ENCODE measurements at places on chromosomes 4 and X.

DNA sequence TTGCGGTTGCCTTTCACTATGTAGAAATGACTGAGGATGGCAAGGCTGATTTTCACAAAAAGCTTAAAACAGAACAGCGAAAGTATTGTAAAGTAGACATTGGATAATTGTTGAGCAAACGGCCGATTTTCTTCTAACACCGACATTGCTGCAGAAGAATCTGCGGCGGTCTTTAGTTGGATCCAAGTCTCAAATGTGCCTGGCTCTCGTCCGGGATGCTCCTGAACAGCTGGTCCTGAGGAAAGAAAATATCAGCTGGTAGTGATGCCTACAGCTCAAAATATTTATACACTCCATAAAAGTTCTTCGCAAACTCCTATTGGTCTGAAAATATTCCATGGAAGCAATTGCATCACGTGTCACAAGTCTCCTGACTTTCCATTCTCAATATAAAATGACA is at the start of gene ASB5:
TSS of gene ASB5 (minus strand) at position 260 of the 400 bp plus-strand sequence. CDS start at position 146, 114 bp downstream.
- DNase-seq = no peak

- no peak for DNase-seq
Measured at GRCh38 chr4:89681219-89681618, 155.7 kb downstream of the SNCA start.

GRCh38 chr4:161252520-161253141 is 911.2 kb downstream of the FSTL5 start:
- no peak for DNase-seq

- no peak for DNase-seq
Measured at GRCh38 chr4:171025343-171025742, 787.9 kb upstream of the GALNTL6 start.

DNA sequence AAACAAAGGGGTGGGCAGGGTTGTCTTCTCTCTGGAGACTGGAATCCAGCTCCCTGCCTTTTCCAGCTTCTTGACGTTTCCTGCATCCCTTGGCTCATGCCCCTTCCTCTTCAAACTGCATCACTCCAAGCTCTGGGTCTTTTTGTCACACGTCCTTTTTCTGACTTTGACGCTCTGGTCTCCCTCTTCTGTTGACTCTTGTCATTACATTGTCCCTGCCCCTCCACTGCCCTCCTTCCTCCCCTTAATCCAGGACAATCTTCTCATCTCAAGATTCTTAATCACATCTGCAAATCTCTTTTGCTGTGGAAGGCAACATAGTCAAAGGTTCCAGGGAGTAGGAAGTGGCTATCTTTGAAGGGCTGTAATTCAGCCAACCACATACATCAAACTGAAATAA is 178.3 kb downstream of the TMA16 start:
- DNase-seq = no peak

DNA sequence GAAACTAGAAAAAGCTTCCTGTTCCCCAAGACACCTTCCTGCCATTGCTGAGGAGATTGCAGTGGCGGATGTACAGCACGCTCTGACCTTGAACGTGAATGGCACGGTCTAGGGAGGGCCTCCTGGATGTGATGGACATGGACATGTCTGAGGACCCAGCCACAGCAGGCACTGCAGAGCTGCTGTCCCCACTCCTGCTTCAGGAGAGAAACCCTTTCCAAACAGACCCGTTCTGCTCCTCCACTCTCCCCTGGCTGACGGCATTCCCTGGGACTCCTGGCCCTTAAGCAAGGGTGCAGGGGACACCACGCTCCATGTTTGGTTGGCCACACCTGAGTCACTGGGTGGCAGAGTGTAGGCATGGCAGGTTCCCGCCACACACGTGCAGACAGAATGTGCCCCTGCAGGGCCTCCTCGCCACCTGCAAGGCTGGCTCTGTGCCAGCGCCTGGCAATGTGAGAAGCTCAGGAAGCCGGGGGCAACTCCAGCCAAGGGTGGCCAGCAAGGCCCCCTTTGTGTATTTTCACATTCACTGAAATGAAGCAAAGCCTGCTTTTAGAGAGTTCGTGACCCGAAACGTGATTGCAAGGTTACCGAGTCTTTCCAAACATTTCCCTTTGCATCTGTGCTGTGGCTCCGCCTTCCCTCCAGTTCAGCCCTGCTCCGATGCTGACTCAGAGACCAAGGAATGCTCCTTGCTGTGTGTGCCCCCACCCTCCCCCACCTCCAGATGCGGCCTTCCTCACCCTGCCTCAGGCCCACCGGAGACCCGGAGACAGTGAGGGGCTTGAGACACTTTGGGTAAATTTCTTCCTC is 46.1 kb downstream of the HTRA3 start:
- DNase-seq = no peak

GRCh38 chr4:7374571-7374970 is 60.2 kb downstream of the PSAPL1 start:
- no peak for DNase-seq

- DNase-seq = no peak
Measured at GRCh38 chr4:163948920-163949455, 454.5 kb downstream of the TMA16 start.

- no peak for DNase-seq
Measured at GRCh38 chrX:47264483-47265173, 31.8 kb downstream of the USP11 start.

GRCh38 chr4:67885762-67886161 is 2.0 kb upstream of the TMPRSS11D start:
- no peak for DNase-seq

GRCh38 chr4:173860094-173860493 is 330.1 kb upstream of the HAND2 start:
- no peak for DNase-seq

DNA sequence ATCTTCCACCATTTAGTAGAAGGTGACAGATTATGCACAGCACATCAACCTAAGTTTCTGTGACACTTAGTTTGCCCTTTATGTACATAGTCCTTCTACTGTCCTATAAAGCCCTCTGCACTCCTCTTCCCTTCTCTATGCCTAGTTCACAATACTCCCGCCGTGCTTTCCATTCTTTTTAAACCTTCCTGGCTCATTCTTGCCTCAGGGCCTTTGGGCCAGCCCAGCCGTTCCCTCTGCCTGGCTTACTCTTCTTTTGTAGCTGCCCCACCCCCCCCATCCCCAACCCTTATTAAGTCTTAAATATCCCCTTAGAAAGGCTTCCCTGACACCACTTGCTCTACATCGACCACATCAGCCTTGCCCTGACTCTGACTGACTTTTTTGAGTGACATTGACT is 33.0 kb downstream of the SGMS2 start:
- no peak for DNase-seq
